Activated CD4-positive, alpha-beta T cell treated with anti-CD3 and anti-CD28 coated beads, Interleukin-2, amount 10 ng/mL, durations not matched to agents 7 days and 5 days (primary cell): ENCODE measurements at places on chromosomes 5 and 9.

DNA sequence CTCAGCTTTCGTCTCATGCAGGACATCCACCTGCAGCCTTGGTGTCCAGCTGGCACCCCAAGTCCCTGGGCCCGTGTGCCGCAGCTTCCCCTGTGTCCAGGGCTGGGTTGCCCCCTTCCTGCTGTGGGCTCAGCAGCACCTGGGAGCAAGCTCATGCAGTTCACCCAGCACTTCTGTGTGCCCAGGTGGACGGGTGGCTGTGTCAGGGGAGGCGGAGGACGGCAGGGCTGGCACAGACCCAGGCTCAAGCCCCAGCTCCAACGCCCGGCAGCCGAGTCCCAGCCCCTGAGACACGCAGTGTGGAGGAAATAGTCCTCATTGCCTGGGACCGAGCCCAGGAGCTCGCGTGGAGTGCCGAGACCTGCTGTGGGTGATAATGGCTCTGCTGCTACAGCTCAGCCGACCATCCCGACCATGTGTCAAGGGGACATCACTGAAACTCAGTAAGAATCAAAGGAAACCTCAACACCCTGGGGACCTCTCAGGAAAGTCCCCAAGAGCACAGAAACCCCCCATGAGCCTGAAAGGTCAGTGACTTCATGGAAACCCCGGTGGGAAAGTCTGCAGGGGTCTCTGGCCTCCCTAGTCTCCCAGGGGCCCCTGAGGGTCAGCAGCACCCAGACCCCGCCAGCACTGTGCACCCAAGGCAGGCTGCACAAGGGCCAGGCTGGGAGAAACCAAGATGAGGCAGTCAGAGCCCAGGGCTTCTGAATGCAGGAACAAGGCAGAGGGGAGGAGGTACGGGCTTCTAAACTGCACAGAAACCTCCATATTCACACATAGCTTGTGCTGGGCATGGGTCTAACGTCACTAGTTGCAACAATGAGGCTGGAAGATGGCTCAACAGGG, 38.8 kb downstream of the LPCAT1 start:
- H3K27me3 ChIP-seq = no peaks in the 10 kb centered on the region
- peaks cover 19% of the 10 kb centered on the region for H3K4me1 ChIP-seq
- H3K27ac ChIP-seq = no peak overlapping the region

DNA sequence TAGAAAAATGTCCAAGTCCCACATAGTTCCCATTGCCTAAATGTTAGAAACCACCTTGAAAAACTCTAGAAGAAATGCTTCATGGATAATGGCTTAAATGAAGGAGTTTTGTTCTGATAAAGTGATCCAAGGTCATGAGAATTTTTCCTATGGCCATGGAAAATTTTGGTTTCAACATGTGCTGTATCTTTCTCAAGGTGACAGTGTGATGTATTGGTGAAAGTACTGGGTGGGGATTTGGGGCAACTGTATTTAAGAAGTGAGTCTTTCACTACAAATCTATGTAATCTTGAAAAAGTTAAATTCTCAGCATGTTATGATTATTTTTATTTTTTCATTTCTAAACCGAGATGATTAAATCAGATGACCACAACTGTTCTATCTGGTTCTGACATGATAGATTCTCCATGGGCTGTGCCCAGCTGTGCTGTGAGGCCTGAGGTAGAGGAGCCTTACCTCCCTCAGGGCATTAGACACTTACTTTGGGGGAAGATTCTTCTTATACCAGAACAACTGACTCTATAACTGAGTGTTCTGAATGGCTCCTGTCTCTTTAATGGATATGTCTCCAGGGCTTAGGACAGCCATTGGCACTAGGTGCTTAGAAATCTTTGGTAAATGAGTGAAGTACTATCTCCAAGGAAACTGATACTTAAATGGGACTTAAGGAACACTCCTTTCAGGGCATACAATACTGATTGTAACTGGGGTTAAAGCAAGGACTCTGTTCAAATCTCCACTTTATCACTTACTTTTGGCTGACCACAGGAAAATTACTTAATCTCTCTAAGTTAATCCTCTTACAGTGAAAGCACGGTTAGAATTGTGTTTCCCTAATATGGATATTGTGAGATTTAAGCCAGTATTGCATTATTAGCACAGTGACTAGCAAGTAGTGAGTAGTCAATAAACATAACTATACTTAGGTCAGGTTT, 397.4 kb upstream of the MEF2C start:
- no peaks in the 10 kb centered on the region for H3K4me1 ChIP-seq
- no peaks in the 10 kb centered on the region for H3K27me3 ChIP-seq
- H3K36me3 ChIP-seq = no peaks in the 10 kb centered on the region
- no peak overlapping the region for H3K27ac ChIP-seq
- H3K4me3 ChIP-seq = no peak overlapping the region

DNA sequence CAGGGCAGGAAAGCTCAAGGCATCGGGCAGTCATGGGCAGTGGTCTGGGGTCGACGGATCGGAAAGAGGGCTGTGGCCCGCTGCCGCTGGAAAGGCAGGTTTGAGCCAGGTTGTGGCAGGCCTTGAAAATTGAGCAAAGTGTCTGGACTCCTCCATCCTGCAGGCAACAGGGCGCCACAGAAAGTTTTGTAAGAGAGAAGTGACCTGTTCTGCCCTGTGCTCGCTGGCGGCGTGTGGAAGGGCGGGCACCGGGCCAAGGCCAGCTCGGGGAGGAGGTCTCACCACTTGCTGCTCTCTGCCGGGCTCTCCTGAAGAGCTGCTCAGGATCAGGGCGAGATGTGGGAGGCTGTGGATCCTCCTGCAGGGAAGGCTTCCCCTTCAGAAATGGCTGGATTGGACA, 41.4 kb upstream of the FAT2 start:
- no peaks in the 10 kb centered on the region for H3K36me3 ChIP-seq
- no peak overlapping the region for H3K4me3 ChIP-seq
- DNase-seq = no peak
- no peaks in the 10 kb centered on the region for H3K4me1 ChIP-seq
- H3K27me3 ChIP-seq = peaks cover 9% of the 10 kb centered on the region

DNA sequence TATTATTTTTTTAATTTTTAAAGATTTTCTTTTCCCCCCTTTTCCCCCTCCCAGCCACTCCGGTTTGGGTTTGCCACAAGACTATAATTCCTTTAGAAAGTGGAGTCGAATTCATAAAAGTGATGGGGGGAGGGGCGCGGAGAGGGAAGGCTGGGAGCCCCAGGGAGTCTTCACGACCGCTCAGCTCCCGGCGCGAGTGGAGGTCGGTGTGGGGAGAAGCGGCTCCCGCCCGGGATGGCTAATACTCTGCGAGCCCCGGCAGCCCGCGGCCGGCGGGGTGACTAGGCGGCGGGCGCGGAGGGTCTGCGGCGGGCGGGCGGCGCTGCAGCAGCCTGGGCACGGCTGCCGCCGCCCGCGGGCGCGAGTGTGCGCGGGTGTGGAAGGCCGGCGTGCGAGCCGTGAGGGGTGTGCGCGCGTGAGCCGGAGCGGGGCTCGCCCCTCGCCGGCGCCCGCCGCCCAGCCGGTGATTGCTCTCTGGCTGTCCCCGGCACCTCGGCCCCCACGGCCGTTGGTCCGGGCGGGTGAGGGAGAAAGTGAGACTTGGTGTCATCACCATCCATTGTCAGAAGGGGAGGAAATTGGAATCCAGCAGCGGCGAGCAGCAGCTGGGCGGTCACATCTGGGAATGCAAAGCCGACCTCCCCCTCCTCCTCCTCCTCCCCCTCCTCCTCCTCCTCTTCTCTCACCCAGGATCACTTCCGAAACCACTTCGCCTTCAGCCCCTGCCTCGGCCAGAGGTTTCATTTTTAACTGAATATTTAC, at the start of gene PARP8:
Gene PARP8, plus strand, starts transcription at position 377 of the 762 bp plus-strand sequence. CDS start 459 bp downstream, outside the sequence.
- peak within 1 kb of the TSS; percentile 97 for H3K4me3 ChIP-seq
- H3K27me3 ChIP-seq = no peaks in the 10 kb centered on the region
- peak within 1 kb of the TSS; percentile 99 for H3K27ac ChIP-seq
- peak; percentile 42 for DNase-seq

GRCh38 chr5:127758766-127759283, 55.6 kb downstream of the CCDC192 start:
- no peak overlapping the region for H3K4me3 ChIP-seq
- H3K4me1 ChIP-seq = no peaks in the 10 kb centered on the region
- DNase-seq = no peak
- peaks cover 2% of the 10 kb centered on the region for H3K27me3 ChIP-seq

DNA sequence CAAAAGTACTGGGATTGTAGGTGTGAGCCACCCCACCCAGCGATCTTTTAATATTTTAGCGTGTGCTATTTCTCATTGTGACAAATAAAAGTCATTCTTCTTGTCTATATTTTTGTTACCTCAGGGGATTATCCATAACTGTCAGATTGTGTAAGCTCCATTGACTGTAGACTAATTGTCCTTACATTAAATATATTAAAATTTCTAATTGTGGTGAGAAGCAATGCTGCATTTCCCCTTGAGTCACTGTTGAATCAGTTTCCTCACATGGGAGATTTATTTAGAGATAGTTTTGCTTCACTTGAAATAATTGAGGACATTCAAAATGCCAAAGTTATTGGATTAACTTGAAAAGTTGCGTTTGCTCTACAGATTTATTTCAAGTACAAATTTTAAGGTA, 782.4 kb upstream of the WWC1 start:
- H3K4me1 ChIP-seq = no peaks in the 10 kb centered on the region
- H3K4me3 ChIP-seq = no peak overlapping the region
- no peaks in the 10 kb centered on the region for H3K36me3 ChIP-seq
- no peaks in the 10 kb centered on the region for H3K27me3 ChIP-seq

GRCh38 chr9:3845549-3845948, 319.7 kb upstream of the RFX3 start:
- H3K4me1 ChIP-seq = no peaks in the 10 kb centered on the region
- no peaks in the 10 kb centered on the region for H3K27me3 ChIP-seq
- H3K4me3 ChIP-seq = no peak overlapping the region
- H3K27ac ChIP-seq = no peak overlapping the region

DNA sequence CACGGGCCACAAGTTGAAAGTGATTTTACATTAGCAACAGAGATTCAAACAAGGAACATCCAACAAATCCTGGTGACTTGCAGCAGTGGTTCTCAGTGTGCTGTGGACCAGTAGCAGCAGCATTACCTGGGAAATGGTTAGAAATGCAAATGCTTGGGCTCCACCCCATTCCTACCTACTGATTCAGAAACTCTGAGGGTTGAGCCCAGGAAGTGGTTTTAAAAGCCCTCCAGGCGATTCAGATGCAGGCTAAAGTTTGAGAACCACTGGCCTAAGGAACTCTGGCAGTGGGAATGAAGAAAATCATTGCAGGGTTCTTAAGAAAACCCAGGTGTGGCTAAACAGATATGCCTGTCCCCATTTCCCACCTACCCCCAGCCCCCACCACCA, 398.8 kb downstream of the ENC1 start:
- H3K36me3 ChIP-seq = no peaks in the 10 kb centered on the region
- no peak overlapping the region for H3K4me3 ChIP-seq
- H3K27ac ChIP-seq = no peak overlapping the region
- DNase-seq = no peak
- peaks cover 9% of the 10 kb centered on the region for H3K4me1 ChIP-seq
